DMS79 (cell line): ENCODE measurements at places on chromosomes 11 and 22.

DNA sequence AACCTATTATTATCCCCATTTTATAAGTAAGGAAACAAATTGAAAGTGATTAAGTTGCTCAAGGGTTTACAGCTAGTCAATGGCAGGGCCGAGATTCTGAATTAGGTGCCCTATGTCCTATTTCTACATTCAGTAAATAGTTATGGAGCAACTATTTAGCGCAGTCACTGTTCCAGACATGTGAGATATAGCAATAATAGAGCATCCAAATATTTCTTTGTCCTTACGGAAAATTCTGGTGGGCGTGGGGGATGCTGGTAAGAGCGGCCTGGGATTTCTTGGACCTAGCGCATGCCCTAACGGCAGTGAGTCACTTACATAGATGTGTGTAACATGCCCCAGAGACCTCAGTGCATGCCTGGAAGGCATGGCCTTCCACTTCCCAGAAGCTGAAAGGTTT is 4.4 kb downstream of the DTX4 start:
- no peak for DNase-seq

- DNase-seq, result peak; percentile 95
Observed at GRCh38 chr11:11407065-11407762, 54.2 kb upstream of the CSNK2A3 start.

DNA sequence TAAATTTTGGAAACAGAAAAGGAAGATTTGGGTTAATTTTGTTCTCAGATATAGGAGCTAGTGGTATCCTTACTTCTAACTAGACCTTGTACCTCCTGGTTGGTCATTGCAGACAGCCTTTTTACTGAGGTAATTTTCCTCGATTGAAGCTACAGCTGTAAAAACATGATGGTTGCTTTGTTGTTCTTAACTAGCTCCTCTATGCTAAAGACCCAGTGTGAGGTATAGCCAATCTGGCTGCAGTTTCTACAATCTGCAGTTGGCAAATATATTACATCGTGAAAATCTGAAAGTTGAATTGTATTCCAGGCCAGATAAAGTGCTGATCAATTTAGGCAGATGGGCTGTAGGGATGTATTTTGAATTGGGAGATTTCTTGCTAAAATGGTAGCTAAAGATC is 116.5 kb downstream of the AASDHPPT start:
- DNase-seq, result no peak

DNA sequence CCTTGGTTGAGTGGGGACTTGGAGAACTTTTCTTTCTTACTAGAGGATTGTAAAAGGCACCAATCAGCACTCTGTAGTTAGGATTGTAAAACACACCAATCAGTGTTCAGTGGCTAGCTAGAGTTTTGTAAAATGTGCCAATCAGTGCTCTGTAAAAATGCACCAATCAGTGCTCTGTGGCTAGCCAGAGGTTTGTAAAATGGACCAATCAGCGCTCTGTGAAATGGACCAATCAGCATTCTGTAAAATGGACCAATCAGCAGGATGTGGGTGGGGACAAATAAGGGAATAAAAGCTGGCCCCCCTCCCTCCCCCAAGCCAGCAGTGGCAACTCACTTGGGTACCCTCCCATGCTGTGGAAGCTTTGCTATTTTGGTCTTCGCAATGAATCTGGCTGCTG is 5.5 kb upstream of the DRG1 start:
- DNase-seq, result no peak

DNA sequence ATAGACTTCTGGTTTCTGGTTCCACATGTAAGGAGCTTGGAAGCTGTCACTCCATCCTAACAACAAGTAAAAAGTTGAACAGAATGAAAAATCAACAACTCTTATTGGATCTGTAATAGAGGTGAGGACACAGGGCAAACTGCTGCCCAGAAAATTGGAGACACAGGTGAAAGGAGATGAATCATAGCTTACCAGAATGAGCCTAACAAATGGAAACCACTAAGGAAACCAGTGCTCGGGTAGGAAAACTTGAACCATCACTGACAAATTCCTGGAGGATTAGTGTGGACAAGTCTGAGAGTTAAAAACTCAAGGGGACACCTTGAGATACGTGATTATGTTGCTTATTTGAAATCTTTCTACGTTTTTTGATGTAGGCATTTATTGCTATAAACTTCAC is 52.1 kb downstream of the GDPD4 start:
- DNase-seq, result no peak

DNA sequence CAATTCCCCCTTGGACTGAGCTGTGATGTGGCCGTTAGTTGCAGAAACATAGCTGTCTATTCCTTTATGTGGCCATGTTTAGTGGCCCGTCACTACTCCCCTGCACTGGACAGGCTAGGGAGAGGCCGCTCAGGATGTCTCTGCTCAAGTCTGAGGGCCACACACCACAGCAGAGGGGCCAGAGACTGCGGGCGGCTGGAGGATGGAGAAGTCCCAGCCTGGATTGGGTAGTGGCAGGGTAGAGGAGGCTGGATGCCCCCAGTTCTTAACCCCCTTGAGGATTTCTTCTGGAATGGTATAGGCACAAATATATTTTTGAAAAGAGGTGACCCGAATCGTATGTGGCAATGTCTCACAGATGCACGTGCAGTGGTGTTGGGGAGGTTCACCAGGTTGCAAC is 116.4 kb upstream of the B3GAT1 start:
- DNase-seq, result no peak

GRCh38 chr11:108970221-108970991 is 305.5 kb downstream of the DDX10 start:
- no peak for DNase-seq

- DNase-seq, result no peak
Observed at GRCh38 chr11:1307163-1307870, 2.1 kb downstream of the TOLLIP start.

DNA sequence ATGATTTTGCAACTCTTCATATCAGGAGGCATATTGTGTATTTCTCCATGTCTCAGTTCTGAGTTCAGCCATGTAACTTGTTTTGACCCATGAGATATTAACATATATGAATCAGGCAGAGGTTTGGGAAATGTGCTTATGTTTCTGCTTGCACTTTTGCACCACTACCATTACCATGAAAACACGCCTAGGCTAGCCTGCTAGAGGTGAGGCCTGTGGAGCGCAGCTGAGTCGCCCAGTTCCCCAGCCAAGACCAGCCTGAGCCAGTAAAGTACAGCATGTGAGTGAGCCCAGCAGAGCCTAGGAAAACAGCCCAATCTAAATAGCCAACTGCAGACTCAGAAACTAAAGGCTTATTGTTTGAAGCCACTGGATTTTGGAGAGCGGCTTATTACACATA is 18.4 kb upstream of the MYOD1 start:
- DNase-seq, result no peak

- DNase-seq, result no peak
Observed at GRCh38 chr11:8775734-8776133, 93.1 kb downstream of the RPL27A start.

DNA sequence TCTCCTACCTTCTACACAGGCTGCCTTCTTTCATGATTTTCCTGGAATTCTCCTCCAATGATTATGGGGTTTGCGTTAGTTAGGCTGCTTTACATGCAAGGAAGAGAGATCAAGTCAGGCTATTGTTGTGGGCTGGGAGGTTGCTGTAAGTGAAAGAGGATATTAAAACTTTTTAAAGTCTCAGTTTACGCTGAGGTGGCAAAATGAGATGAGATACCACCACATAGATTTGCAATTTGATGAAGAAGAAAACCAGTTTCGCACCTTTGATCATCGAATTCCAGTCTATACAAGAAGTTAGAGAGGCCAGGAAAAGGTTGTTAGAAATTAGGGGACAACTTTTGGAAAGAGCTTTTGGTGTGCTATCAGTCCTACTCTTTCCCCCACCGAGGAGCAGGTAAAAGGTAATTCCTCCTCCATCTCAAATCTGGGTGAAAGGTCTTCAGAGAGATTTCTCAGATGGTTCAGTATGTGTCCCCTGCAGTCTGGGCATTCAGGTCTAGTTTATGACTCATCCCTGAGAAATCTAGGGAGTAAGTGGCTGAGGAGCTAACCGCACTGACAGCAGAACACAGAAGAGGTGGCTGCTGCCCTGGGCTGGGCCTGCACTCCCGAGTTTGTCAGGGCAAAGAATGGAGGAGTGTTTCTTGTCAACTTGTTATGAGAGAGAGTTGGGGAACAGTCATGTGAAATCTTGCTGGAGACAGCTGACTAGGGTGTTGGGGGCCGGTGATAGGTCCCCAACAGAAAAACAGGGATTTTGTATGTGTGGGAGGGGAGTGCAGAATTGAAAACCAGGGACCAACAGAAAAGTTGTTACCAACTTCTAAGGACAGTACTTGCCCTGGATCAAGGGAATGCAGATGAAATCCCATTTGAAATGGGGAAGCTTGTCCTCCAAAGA is 34.7 kb downstream of the CCDC83 start:
- DNase-seq, result no peak

DNA sequence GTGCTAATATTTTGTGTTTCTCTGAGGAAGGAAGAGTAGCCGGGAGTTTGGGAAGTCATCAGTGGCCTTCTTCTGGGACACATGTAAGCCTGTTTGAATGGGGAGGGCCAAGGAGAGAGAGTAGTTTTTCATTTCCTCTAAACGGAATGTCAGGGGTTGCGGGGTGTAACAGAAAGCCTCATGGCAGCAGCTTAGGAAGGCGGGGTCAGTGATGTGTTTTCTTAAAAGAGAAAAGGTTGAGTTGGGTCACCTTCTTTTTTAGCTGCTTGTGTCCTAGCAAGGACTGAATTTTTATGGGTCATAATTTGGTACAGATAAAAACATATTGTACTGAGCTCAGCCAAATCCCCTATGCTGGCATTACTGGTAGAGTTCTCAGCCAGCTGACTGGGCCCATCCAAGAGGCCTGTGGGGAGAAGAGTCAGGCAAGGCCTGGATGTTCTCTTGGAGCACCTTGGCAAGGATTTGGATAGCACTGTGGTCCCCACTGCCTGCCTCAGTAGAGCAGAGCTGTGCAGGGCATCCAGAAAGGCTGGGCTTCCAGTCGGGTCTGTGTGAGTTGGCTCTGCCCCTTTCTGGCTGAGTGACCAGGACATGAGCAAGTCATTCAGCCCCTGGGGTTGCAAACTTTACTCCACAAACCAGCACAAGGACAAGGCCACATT is 29.4 kb upstream of the NAV2 start:
- no peak for DNase-seq

GRCh38 chr11:62033191-62034035 is 66.0 kb upstream of the FTH1 start:
- DNase-seq, result no peak

- no peak for DNase-seq
Observed at GRCh38 chr11:111911563-111912401, at the start of gene CRYAB. Gene CRYAB (minus strand): TSS chr11:111911770. CDS start chr11:111911724, 46 bp downstream.

DNA sequence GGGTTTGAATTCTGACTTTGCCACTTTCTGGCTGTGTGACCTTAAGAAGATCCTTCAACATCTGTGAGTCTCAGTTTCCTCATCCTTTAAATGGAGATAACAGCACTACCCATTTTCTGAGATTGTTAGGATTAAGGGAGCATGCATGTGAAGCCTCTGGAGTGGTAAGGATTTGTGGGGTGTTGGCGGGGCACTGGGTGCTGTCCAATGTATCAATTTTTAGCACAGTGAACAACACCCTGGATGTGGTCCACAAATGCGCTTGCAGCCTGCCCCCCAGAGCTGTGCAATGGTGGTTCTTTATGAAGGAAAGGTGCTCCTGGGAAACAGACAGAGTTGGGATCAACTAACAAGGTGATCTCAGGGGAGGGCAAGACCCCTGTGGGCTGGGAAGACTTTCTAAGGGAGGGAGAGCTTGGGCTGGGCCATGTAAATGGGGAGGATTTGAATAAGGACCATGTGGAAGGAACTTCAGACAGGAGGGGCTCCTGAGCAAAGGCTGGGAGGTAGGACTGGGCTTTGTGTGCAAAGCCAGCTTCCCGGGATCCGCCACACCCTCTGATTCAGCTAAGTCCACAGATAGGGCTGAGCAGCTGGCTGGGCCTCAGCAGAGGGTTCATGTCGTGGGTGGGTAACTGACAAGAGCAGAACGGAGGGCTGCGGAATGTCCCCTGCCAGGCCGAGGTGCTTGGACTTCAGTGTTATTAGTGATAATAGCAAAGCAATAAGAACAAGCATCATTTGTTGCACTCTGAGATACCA is 22.7 kb upstream of the RASD2 start:
- DNase-seq, result no peak

GRCh38 chr11:125171974-125172373 is 7.4 kb downstream of the PKNOX2 start:
- DNase-seq, result no peak

DNA sequence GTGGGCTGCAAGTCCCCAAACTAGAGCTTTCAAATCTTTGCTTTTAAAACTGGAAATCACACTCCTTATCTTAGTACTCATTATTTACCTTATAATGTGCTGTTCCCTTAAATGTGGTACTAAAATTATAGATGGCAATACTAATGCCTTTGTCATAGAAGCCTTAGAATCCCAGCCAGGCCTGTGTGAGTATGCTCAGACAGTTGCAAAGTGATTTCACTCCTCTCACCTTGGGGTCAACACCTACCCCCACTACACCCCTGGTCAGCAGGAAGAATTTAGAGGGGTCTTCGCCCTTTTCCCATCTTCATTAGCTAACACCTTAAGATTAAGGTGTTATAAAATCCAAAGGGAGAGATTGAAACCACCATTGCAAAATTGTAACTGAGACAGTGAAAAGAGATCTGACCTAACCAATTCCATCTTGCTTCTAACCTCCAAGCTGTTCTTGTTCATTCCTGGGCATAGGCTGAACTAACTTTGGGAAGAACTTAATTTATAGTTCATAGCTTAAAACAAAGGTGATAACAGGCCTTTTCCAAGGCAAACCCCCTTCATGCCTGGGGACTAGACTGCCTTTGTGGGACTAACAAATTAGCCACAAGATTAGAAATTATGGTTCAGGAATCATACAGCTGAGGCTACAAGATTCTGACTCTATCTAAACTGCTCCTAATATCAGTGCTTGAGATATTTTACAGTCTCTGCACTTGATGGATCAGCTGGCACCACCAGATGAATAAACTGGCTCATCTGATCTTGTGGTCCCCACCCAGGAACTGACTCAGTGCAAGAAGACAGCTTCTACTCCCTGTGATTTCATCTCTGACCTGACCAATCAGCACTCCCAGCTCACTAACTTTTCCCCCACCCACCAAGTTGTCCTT is 10.4 kb upstream of the MRPL17 start:
- no peak for DNase-seq
